ENCODE measurements at places on chromosomes 3 and 15.

DNA sequence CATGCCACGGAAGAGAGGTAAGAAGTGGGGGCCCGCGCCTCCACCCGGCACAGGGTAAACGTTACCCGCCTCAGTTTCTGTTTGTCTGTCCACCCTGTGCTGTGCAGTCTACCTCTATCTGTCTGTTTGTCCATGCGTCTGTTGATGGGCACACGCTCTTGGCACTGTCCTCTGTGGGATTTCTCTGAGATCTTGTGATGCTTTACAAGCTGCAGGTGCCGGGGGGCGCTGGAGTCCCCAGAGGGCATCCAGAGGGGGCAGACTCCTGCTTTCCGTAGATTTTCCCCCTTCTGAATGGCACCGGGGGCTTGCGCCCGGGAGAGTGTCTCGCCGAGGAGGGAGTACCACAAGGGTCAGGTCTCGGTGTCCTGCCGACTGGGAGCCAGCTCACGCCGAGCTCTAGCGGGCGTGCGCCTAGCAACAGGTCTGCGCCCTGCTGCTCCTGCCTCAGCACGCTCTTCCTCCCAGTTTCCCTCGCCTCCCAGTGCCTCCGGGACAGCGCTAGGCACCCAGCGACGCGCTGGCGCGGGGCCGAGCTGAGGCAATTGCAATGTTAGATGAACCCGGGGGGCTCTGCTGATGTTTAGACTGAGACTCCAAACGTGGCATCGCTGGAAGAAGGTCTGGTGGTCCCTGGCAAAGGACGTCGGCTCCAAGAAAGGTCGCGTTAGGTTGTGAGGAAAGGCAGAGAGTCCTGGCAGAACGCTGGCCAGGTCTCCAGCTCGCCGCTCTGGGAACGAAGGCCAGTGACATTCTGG lies 667 bp downstream of the CEMIP start:
- peak; percentile 15 for DNase-seq

- DNase-seq, result peak; percentile 90
Observed at GRCh38 chr3:129428376-129429079, at the start of gene EFCAB12. TSS of gene EFCAB12 (minus strand) at chr3:129428636. CDS start at chr3:129428488, 148 bp downstream.

DNA sequence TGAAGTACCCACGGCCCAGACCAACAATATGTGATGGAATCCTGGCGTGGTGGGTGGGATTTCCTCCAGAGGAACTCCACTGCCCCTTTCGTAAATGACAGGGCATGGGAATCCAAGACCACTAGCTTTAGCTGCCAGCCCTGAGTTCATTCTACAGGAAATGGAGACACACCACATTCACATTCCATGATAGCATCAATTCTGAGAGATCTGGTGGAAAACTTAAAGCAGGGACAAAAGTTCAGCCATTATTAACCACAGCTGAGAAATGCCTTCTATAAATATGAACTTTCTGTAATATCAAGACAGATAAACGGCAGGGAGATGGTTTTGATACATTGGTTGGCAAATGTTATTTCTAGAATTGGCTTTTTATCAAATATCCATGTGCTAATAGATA lies 98.2 kb downstream of the FBN1 start:
- DNase-seq, result no peak

- DNase-seq, result no peak
Observed at GRCh38 chr3:128546646-128547045, 53.6 kb upstream of the GATA2 start.

DNA sequence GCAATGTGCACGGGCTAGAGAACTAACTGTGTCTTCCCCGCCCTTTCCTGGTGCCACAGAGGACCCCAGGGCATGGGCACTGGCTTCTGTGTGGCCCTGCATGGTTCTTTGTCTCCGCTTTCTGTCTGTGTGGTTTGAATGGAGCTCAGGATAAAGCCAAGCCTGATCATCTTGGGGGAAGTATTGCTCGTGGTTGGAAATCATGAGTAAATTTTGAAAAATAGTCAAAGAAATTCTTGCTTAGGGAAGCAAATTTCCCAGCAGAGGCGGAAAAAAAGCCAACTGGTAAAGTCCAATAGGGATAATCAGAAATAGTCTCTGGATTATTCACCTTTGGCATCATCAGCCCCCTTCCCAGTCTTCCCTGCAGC lies 55.4 kb downstream of the MAGEF1 start:
- DNase-seq, result no peak

GRCh38 chr3:9994086-9994844 lies 7.6 kb upstream of the EMC3 start:
- DNase-seq, result no peak
